LHCN-M2 (cell line): ENCODE measurements at places on chromosomes 13 and 19. TPM values are rescaled to one million over a fixed set of nuclear protein-coding genes. Genes with fewer than 3 reads are reported as not detected.

DNA sequence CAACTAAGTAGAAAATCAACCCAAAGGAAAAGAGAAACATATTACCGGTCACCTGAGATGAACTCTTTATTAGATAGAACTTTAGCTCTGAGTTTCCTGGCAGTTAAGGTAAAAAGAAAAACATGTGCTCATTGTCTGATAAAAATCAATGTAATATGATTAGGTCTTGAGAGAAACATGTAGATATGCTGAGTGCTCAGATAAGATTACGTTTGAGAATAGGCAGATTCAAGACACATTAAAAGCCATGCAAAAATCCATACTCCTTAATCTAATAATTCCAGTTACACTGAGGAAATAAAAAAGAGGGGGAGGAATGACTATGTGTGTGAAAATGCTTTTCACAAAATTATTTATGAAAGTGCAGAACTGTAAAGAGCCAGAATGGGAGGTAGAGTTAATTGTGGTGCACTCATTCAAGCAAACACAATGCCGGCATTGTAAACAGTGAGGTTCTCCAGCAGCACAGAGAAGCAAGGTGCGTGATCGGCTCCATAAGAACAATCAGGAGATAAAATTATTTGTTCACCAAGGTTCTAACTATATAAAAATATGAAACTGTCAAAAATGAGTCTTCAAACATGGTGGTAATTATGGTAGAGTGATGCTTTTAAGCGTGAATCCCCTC is 88.8 kb downstream of the MBNL2 start:
- no peak for DNase-seq

GRCh38 chr19:18053576-18054219 is 33.0 kb downstream of the IL12RB1 start:
- DNase-seq, result no peak

DNA sequence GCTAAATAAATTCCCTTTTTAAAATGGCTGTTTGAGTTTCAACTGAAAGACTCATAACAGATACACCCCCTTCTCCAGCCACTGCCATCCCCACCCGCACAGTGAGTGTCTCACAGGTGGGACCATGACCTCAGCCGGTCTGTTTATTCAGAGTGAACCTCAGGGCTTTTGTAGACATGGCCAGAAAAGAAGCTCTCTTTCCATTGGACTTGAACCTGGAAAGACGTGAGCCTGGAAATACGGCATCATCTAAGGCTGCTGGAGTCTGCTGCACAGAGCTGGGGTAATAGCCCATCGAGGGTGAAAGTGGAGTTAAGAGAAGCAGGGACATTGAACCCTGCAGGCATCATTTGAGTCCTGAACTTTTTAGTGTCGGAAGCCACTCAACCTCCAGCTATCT is 15.2 kb upstream of the KPNA3 start:
- no peak for DNase-seq

DNA sequence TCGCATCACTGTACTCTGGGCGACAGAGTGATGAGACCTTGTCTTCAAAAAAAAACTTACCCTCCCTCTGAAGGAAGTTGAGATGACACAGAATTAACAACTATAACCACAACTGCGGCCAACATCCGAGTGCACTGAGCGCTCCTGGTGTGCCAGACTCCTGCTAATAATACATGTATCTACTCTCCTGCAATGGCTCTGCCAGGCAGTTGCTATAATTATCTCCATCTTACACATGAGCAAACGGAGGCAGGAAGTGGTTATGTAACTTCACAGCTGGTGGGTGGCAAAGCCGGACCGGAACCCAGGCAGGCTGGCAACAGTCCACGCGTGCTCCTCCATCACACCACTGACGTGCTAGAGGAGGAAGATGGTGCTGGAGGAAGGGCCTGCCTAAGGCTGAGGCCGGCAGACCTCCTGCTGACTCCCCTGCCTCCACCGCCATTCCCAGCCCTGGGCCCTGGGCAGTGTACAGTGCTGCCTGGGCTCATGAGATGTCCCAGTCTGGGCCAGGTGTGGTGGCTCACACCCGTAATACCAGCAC is 12.6 kb downstream of the XRCC1 start:
- DNase-seq, result peak; percentile 97

GRCh38 chr13:100063906-100064305 is 25.0 kb upstream of the PCCA start:
- DNase-seq, result no peak

Gene CEACAM4
- total RNA-seq, result not detected in 2 replicates
